Activated naive CD4-positive, alpha-beta T cell (primary cell): ENCODE measurements at places on chromosomes 2 and 18.

GRCh38 chr18:25262920-25263319, 89.0 kb downstream of the ZNF521 start:
- DNase-seq = no peak

- no peak for DNase-seq
Measured at GRCh38 chr18:54202851-54203250, 21.6 kb downstream of the MBD2 start.

- DNase-seq = no peak
Measured at GRCh38 chr2:182301093-182301492, 125.7 kb downstream of the PDE1A start.

- no peak for DNase-seq
Measured at GRCh38 chr2:157809212-157809611, 66.9 kb downstream of the ACVR1 start.

- DNase-seq = no peak
Measured at GRCh38 chr18:60417946-60418345, 45.4 kb upstream of the MC4R start.

DNA sequence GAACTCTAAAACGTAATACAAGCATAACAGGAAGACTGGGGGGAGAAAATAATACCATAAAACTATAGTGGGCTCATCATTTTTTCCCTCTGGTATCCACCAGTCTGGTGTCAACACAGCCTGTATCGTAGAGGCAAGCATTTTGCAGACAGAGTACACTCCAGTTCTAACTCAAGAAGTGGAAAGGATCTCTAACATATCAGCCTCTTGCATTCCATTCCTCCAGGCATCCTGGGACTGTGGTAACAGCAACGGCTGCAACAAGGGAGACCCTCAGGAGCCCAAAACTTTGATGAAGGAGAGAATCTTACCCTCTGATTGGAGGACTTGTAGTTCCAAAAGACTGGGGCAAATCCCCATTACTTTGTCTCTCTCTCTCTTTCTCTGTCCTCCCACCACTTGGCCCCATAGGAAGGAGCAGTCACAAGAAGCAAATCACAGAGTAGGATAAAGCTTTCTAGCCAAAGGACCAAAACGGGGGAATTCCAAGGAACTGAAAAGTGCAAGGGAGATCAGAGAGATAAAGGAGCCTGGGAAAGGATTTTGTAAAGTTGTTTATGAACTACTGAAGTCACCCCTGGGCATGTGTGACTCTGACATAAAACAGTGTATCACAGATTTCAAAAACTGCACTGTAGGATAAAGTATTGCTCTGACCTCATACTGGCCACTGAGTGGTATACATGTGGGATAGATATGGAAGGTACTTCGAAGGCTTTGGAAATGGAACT, 11.9 kb downstream of the FRZB start:
- no peak for DNase-seq

GRCh38 chr2:232477751-232478510, 9.7 kb downstream of the ECEL1 start:
- no peak for DNase-seq

DNA sequence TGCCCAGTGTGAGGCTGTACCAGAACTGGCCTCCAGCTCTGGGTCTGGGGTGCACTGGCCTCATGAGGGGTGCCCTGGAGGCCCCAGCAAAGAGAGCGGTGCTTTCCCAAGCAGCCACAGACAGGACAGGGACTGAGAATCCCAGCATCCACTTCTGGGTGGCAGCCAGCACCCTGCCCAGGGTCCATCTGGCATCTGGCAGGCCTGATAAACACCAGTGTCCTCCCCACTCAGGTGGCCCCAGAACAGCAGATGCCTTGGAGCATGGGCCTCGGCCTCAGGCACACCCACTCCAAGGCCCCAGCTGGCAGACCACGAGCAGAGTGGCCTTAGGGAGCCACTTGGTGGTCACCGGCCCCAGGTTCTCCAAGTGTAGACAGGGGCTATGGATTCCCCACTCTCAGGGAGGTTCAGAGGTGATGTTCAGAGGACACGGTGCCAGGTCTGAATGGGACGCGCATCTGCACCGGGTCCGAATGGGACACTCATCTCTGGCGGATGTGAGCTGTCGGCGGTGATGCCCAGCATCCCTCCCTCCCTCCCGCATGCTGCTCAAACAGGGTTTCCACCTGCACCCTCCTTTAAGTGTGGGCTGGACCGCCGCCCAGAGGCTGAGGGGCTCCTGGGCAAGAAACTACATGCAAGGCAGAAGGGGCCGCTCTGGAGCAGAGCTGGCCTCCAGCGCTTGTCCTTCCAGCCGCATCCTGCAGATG, 82.2 kb upstream of the GPC1 start:
- DNase-seq = no peak

DNA sequence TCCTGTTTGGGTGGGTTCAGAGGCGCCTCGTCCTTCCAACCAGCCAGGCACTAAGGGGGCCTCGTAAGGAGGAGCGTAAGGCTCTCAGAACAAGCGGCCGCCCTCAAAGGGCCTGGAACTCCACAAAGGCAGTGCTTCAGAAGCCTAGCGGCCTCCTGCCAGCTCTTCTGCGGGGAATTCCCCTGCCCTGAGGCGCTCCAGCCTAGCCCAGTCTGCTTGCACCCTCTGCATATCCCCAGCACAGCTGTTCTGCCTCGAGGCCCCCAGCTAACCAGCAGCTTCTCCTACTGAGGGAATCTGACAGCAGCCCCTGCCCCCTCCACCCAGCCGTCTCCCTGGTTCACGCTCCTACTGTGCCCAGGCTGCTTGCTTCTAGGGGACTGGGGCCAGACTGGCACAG, 265.9 kb downstream of the TFCP2L1 start:
- no peak for DNase-seq

DNA sequence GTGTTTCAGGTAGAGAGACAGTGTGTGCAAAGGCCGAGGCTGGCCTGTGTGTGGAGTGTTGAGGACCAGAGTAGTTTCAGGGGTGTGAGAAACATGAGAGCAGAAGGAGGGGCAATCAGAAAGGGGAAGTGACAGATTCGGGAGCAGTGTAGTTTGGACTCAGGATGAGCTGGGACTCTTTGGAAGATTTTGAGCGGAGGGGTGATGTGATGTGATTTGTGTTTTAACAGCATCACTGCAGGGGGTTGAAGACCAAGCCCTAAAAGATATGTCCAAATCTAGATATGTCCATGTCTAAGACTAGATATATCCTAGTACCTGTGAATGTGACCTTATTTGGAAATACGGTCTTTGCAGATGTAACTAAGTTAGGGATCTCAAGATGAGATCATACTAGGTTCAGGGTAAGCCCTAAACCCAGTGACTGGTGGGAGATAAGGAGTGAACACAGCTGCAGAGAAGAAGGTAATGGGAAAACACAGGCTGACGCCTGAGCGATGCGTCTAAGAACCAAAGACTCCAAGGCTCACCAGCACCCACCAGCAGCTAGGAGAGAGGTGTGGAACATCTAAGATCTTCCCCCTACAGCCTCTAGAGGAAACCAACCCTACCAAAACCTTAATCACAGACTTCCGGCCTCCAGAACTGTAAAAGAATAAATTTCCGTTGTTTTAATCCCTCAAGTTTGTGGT, 38.5 kb upstream of the MYO3B start:
- no peak for DNase-seq
